WTC11 (cell line): ENCODE measurements at places on chromosomes 7 and 10.

GRCh38 chr7:78062214-78062613 is 263.6 kb downstream of the PHTF2 start:
- DNase-seq = no peak

- no peak for DNase-seq
Observed at GRCh38 chr7:15440482-15440881, 121.3 kb downstream of the AGMO start.

DNA sequence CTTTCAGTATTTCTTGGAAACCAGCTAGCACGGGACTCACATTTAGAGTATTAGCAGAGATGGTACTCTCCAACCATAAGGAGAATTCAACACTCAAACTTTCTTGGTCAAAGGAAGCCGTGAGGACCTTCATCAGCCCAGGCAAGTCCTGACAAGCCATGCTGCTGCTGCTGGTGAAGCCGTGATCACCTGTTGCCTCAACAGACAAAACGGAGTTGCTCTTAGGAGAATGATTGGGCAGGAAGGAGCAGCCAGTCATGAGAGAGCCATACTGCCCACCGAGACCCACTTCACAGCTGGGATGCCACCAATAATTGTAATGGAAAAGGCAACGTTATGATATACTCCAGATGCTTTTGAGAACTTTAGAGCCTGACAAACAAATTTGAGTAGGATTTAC is 60.8 kb upstream of the PLPP4 start:
- DNase-seq = no peak

DNA sequence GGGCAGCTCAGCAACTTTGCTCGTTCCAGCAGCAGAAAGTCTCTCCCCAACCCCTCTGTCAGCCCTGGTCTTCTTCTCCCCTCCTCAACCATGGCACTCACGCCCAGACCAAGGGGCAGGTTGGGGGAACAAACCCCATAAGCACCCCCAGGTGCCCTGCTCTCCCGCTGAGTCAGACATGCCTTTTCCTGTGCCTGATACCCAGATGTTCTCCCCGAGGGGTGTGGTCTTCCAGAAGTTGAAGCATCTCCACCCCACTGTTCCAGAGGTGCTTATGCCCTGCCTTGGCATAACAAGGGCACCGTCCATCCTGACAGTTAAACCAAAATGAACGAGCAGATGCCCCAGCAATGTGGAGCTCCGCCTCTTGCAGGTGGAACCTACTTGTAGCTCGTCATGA is 67.1 kb downstream of the C10orf143 start:
- DNase-seq = no peak

DNA sequence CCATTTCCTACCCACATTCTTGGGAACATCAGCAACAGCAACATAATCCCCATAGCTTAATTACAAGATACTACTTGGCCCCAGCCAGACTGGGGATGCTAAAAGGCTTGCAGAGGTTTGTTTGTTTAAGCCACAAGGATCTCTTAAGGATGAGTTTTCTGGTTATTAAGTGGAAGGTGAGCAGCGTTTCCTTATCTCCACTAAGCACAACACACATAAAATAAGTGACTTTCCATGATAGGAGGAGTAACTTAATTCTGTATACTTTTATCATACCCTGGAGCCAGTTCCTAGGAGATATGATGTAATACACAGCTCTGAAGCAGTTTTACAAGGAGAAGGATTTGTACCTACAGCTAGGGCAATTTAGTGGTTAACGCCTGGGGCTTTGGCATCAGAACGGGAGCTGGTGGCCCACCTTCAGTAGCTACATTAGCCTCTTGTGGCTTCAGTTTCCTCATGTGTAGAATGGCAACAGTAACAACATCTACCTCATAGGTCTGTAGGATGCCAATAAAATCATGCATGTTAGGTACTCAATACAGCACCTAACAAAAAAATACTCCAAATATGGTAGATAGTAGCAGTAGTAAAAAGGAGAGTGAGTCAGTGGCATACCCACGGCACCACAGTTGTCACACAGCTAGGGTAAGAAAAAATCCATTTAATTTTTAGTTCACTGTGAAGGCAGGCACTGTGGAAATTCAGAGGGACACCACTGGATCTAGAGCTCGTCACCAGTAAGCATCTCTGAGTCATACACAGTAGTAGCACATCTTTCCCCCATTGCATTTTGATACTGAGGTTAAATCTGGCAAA is 55.2 kb downstream of the DOCK4 start:
- DNase-seq = no peak

GRCh38 chr10:74383642-74384041 is 232.6 kb downstream of the ADK start:
- DNase-seq = no peak

DNA sequence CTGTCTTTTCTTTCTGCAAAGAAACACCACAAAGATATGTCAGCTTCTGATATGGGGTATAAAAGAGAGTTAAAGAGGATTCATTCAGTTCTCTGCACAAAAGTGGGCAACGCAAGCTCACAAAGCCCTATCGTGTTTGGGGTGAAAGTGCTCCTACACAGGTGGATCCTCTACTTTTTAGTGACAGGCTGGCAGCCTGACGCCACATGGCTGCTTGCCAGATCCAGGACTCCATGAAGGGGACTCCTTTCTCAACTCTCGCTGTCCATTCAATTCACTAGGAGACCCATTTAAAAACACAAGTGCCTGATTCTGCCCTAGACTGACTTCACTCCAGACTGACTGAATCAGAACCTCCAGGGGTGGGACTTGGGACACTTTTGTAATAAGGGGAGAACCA is 8.0 kb downstream of the PARP12 start:
- DNase-seq = no peak

DNA sequence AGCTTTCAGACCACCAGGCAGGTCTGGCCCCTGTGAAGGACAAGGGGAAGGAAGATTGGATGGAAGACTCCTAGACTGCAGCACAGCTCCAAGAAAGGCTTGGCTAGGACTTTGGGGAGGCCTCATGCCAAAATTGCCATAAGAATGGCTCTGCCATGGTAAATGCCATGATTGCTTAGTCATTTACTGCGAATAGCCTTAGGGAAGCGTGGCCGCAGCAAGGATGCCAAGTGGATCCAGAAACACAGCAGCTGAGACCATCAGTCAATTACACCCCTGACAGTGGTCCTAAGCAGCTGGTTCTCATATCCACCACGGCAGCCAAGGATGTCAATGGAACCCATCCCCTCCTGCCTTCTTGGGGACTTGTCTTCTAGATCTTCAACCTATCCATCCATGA is 88.2 kb upstream of the AUTS2 start:
- no peak for DNase-seq

GRCh38 chr7:66576646-66577045 is 52.0 kb upstream of the KCTD7 start:
- no peak for DNase-seq

- DNase-seq = no peak
Observed at GRCh38 chr10:43905512-43906236, 257.0 kb upstream of the ZNF32 start.

- no peak for DNase-seq
Observed at GRCh38 chr7:1200045-1200444, 32.6 kb upstream of the UNCX start.

DNA sequence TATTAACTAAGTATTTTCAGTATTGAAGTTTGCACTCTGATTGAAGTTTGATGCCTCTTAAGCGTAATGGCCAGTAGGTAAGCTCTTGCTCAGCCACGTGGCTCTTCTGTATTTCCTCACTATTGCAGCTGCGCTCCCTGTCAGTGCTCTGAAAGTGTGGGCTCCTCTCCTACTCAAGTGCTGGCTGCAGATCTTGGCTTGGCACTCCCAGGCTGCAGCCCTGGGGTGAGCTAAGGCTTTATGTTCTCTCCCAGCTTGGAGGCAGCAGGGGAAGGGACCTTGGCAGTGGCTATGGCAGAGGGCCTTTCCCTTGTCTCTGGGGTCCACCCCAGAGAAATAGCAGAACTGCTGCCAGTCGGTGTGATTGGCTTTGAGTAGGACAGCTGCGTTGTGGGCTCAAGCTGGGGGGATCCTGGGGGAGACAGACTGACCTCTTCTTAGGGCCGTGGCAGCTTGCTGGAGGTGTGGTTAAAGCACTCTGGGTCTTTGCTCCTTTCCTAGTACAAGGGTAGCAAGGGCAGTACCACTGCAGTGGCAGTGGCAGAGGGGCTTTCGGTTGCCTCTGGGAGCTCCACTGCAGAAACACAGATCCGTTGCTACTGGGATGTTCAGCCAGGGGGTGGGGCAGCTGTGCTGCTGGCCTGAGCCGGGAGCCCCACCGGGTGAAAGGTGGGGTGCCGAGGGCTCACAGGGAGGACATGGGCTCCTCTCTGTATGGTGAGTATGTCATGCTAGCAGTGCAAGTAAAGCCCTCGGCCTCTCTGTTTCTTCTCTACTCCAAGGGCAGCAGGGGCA is 100.5 kb downstream of the GLCCI1 start:
- DNase-seq = peak; percentile 26

- DNase-seq = peak; percentile 86
Observed at GRCh38 chr10:19815731-19816410, 361 bp upstream of the PLXDC2 start.

- no peak for DNase-seq
Observed at GRCh38 chr7:12281038-12281437, 69.9 kb downstream of the TMEM106B start.

GRCh38 chr10:5829267-5829666 is 16.0 kb upstream of the GDI2 start:
- DNase-seq = no peak

DNA sequence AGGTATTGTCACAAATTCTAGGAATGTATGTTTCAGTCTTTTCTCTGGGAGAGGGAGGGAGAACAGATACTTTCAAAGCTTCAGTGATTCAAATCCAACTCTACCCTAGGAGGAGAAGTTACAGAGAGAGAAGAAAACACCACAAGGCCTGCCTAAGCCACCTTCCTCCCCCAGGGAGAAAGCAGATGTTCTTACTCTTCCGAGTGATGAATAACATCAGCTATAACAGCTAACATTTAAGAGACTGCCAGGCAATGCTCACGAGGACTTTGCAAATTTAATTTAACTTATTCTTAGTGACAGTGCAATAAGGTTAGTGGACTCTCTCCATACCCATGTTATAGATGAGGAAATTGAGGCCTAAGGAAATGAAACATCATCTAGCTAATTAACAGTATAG is 36.8 kb downstream of the TAS2R41 start:
- no peak for DNase-seq

DNA sequence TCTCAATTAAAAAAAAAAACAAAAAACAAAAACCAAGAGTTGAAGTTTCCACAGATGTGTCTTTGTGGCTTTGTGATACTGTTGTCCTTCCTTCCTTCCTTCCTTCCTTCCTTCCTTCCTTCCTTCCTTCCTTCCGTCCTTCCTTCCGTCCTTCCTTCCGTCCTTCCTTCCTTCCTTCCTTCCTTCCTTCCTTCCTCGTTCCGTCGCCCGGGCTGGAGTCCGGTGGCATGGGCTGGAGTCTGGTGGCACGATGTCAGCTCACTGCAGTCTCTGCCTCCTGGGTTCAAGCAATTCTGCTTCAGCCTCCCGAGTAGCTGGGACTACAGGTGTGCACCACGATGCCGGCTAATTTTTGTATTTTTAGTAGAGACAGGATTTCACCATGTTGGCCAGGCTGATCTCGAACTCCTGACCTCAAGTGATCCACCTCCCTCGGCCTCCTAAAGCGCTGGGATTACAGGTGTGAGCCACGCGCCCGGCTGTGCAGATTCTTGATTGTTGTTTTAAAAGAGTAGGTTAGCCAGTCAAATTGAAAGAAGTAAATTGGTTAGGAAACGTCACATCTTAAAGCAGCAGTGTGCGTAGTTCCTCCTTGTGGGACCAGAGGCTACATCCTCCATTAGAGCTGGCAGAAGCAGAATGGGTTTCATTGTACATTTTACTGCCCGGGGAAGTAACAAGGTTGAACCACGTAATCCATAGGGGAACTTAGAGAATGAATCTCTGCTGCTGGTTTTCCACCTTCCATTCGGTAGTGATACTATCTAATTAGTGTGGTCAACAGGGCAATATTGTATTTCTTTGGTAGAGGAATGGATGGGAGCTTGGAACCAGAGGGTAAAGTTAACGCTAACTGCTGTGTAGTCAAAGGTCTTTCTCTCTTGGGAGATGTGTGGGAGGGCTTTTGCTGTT is 20.6 kb downstream of the DNAJB6 start:
- DNase-seq = no peak
